ENCODE measurements at places on chromosomes 5 and 9.

- no peak overlapping the region for H3K4me3 ChIP-seq
- no peak for ATAC-seq
- peaks cover 25% of the 10 kb centered on the region for H3K36me3 ChIP-seq
- no peak overlapping the region for H3K27ac ChIP-seq
- no peaks in the 10 kb centered on the region for H3K27me3 ChIP-seq
Measured at GRCh38 chr9:93681269-93682154, 105.1 kb downstream of the PHF2 start.

DNA sequence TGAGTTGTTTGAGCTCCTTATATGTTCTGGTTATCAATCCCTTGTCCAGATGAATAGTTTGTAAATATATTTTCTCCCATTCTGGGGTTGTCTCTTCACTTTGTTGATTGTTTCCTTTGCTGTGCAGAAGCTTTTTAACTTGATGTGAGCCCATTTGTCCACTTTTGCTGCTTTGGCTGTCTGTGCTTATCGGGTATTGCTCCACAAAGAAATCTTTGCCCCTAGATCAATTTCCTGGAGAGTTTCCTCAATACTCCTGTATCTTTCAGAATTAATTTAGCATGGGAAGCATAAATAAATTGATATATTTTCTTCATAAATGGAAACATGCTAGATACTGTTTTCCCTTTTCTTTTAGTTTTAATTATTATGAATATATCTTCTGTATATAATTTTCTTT is 22.5 kb upstream of the CCL21 start:
- H3K27ac ChIP-seq: no peak overlapping the region
- H3K4me1 ChIP-seq: no peaks in the 10 kb centered on the region
- no peak overlapping the region for H3K4me3 ChIP-seq

DNA sequence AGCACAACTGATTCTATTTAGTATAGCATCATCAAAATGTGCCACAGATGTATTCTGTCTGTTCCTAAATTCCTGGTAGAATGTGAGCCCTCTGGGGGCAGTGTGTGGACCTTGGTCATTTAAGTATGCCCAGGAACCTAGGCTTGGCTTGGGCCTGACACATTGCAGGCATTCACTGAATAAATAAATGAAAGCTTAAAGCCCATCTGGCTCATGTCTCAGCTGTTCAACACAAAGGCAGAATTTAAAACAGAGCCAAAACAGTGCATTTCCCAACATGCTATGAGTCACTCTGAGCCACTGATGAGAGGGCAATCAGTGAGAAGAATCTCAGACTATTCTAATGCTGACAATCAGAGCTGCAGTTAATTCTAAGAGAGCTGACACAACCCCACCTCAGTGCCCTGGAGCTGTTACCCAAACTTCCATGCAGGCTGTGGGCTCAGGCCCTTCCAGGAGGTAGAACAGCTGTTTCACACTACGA is 8.1 kb downstream of the FAM193B start:
- peak overlapping the region; percentile 97 for H3K27ac ChIP-seq
- peaks cover 81% of the 10 kb centered on the region for H3K4me1 ChIP-seq
- H3K4me3 ChIP-seq: no peak overlapping the region
- H3K36me3 ChIP-seq: peaks cover 3% of the 10 kb centered on the region
- no peaks in the 10 kb centered on the region for H3K27me3 ChIP-seq

GRCh38 chr5:1536871-1537602 is 13.3 kb upstream of the LPCAT1 start:
- H3K4me1 ChIP-seq: peaks cover 2% of the 10 kb centered on the region
- no peaks in the 10 kb centered on the region for H3K36me3 ChIP-seq
- no peak for ATAC-seq
- H3K27ac ChIP-seq: no peak overlapping the region

Data from gastroesophageal sphincter (tissue), 4 donors.